GM12891 (cell line): ENCODE measurements at places on chromosomes 16 and 17.

- DNase-seq = no peak
Measured at GRCh38 chr17:45977976-45978626, 20.9 kb upstream of the STH start.

GRCh38 chr17:80248894-80249710, 11.6 kb upstream of the RNF213 start:
- no peak for DNase-seq

- no peak for DNase-seq
Measured at GRCh38 chr16:83301971-83302370, 505.8 kb upstream of the HSBP1 start.

DNA sequence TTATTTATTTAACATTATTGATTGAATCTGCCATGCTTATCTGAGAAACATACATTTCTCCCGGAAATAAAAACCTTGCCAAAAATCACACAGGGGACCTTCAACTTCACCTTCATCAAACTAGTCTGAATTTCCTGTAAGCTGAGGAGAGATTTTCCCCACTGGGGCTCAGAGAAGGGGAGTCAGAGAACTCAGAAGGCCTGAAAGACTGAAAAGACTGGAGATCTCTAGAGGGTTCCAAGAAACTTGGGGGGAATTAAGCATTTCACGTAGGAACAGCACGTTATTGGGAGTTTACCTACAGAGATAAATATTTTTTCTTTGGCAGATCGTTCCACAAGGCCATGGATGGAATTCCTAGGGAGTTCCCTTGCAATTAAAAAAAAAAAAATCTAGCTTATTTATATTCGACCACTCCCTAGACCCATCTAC, 528 bp upstream of the NOL11 start:
- no peak for DNase-seq

DNA sequence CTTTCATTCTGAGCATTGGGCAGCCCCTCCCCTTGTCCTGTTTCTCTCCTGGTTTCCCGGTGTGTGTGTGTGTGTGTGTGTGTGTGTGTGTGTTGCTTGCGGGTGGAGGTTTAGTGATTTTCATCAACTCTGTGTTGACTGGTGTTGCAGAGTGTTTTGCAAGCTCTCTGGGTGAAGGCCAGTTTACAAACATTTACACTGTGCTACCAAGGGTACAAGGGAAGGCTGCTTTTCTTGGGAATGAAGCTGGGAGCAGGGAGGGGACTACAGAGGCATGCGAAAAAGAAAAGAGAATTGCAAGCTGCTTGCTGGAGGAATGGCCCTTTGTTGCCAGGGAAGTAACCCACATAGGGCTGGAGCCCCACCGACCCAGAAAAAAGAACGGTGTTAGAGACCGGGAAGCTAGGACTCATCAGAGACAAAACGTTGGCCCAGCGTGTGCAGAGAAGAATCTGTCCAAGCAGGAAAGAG, 29.6 kb downstream of the HS3ST3B1 start:
- DNase-seq = no peak

DNA sequence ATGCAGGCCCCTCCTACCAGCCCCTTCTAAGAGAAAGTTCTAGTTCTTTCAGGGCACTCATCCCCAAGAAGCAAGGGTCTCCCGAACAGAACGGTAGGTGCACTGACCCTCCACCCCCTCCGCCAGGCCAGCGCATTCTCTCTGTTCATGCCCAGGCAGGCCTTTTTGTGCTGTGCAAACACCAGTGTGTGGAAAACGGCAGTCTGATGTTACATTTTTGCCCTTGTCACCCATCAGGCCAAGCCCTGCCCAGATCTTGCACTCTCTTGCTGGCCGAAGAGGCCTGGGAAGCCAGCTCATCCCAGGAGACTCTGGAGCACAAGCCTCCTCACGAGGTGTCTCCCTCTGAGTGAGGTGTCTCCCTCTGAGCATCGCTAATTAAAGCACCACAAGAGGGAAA, 16.1 kb upstream of the MTSS2 start:
- DNase-seq = no peak

- DNase-seq = no peak
Measured at GRCh38 chr16:57169327-57169726, 16.5 kb downstream of the PSME3IP1 start.

DNA sequence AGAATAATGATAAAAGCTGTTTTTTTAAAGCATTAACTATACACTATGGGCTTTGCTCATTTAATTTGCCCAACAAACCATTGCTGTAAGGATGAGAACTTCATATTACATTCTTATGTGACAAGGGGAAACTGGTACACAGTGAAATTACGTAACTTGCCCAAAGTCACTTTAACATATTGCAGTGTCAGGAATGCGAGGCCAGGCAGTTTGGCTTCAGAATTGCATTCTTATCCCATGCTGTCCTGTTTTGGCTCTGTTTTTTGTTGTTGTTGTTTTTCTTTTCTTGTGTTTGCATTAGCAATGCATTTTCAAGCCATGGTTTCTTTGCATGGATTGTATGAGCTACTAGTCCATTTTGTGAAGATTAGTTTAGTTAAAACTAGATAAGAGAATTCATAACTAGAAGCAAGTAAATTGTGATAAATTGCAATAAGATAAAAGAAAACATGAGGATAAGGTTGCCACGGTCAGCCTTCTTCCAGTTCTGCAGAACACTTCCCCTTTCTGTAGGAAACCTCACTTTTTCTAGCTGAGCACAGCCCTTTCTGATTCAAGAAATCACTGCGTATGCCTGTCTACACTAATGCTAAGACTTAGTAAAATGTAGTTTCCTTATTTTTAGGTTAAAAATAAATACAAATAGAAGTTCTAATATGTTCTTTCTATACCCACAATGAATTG, 221.3 kb upstream of the KCNJ16 start:
- no peak for DNase-seq

- no peak for DNase-seq
Measured at GRCh38 chr16:14407786-14408399, 222.2 kb downstream of the PARN start.

- DNase-seq = no peak
Measured at GRCh38 chr17:48153691-48154358, 46.3 kb downstream of the SNX11 start.

DNA sequence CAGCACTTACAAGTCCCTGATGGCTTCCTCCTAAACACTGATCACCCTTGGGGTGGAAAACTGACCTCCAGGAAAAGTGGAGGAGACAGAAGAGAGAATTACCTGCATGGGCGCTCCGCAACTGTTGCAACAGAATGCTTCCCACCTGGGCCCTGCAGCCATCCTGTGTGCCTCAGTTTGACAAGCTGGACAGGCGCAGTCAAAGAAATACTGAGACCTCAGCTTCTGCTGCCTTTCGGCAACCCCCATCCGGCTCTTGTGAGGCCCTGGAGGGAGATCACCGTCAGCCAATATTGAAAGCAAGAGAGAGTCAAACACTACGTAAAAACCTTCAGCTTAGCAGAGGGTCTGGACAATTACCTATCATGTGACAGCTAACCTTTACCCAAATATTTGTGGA, 24.8 kb downstream of the SERPINF1 start:
- no peak for DNase-seq

DNA sequence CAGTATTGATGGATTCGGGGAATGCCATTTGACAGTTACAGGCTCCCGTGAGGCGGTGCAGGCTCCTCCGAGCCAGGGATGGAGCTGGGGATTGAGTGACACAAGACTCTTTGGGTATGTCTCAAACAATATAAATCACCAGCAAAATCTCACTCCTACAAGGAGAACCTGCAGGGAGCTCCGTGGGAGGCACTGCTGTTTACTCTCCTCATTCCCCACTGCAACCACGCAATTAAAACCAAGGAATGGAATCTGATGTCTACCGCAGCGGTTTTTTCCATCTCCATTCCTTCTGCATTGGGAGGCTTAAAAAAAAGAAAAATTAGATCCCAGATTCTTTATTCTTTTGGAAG, 157.9 kb downstream of the WWOX start:
- no peak for DNase-seq

DNA sequence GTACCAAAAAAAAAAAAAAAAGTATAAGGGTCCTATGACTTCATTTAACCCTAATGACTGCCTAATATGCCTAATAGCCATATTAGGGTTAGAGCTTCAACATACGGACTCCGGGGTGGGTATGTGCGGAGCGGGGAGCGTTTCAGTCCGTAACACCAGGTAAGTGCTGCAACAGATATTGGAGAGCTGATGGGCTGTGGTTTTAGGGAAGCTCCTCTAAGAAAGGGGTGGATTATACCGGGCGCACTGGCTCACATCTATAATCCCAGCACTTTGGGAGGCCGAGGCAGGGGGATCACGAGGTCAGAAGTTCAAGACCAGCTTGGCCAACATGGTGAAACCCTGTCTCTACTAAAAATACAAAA, 1.9 kb upstream of the ZC3H7A start:
- DNase-seq = no peak

DNA sequence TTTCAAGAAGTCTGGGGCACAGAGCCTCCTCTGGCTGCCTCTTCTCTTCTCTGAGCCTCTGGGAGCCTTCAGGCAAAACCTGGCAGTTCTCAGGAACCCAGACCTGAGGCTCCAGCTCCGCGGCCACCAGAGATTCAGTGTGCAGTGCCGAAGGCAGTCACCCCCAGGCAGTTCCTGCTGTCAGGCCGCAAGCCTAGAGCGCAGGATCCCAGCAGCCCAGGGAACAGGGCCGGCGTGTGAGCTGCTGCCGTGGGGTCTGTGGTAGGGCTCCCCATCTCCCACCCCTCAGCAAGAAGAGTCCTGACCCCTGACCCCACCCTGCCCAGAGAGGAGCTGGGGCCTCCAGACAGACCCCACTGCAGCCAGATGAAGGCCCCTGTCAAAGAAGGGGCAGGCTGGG, 78.2 kb downstream of the AMFR start:
- no peak for DNase-seq

DNA sequence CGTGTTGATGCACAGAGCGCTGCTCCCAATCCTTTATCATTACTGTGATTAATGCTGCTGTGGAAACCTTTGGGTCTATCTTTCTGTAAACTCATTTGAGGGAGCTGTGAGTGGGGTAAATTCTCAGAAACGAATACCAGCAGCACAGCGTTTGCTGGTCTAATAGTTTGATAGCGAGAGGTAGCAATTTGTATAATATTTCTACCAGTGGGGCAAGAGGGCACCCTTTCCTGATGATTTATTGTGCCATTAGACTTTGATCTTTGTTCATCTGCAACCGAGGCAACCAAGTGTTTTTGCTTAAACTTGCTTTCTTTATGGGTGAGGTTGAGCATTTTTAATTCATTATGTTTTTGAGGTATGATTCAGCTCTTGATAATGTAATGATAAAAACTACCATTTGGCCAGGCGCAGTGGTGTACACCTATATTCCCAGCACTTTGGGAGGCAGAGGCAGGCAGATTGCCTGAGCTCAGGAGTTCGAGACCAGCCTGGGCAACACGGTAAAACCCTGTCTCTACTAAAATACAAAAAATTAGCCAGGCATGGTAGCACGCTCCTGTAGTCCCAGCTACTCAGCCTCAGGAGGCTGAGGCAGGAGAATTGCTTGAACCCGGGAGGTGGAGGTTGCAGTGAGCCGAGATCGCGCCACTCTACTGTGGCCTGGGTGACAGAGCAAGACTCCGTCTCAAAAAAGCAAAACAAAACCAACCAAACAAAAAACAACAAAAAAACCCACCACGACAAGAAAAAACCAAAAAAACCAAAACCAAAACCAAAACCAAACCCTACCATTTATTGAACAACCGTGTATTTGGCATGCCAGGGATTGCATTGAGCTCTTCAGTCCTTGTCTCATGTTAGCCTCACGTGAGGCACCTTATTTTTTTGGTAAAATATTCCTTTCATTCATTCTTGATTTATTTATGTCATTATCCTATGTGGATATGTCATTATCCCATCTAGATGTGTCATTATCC, 81.5 kb downstream of the PLCG2 start:
- no peak for DNase-seq

GRCh38 chr17:55420067-55420775, 1.4 kb downstream of the MMD start:
- DNase-seq = no peak

DNA sequence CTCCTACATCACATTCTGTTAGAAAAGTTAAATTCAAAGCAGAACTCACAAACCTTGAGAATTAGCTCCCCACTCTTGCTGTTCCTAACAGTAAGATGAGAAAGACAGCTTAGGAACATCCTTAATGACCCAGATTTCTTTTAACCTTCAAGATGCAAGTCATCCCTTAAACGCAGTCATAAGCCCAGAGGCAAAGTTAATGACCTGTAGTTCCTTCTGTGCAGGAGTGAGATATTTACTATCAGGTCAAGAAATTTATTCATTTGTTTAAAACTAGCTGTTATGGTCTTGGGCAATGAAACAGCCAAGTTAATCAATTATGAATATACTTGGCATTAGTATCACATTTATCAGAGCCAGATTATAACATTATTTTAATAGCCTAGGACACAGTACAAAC, 37.1 kb downstream of the NXPH3 start:
- no peak for DNase-seq

GRCh38 chr17:68820825-68821481, 134.2 kb downstream of the ABCA8 start:
- DNase-seq = no peak

- no peak for DNase-seq
Measured at GRCh38 chr17:9148905-9149525, 127.7 kb downstream of the NTN1 start.

DNA sequence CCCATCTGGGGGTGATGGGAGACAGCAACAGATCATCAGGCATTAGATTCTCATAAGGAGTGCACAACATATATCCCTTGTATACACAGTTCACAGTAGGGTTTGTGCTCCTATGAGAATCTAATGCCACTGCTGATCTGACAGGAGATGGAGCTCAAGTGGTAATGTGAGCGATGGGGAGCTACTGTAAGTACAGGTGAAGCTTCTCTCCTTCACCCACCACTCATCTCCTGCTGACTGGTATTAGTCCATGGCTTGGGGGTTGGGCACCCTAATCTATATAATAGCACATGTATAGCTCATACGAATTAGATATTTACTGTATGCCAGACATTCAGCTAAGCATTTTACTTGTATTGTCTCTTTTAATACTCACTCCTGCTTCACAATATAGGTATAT, 101.7 kb downstream of the MAP2K6 start:
- DNase-seq = no peak

- no peak for DNase-seq
Measured at GRCh38 chr16:87705771-87706277, 60.0 kb downstream of the KLHDC4 start.

DNA sequence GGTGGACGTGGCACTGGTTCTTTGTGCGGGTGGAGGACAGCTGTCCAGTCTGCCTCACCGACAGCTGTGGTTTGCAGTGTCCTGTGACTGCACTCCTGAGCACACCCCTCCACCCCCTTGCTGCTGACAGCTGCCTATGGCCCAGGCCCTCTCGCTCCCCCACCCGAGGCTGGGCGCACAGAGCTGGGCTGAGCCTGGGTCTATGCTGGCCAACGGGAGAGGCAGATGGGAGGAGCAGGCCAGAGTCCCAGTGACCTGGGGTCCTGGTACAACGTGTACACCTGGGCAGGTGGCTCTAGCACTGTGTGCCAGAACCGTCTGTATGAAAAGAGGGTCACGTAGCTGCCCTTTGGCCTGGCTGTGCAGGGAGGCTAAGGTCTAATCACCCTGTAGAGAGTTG, 30.5 kb downstream of the BAIAP2 start:
- no peak for DNase-seq
